ENCODE measurements at places on chromosomes 12 and 14. TPM values are rescaled to one million over a fixed set of nuclear protein-coding genes. Genes with fewer than 3 reads are reported as not detected.

DNA sequence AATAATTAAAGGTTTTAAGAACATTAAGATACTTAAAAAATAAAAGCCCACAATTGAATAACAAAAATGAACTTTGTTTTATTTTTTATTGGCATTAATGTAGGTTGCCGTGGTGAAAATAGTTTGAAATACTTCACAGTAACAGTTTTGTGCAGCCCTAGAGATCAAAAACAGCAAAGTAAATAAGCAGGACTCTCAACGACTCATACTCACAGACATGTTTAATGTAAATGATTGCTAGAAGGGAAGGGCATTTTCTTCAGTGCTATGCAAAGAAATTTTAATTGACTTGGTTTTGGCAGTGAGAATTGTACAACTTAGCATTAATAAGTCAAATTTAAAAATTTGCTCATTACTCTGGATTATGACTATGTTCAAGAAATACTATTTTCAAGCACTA, 16.0 kb downstream of the TRMT5 start:
- DNase-seq: no peak

- no peak for DNase-seq
These were observed 8.4 kb upstream of the HHIPL1 start for GRCh38 chr14:99636487-99636886.

GRCh38 chr14:101763941-101764709, 2.6 kb downstream of the PPP2R5C start:
- DNase-seq: no peak

GRCh38 chr12:132546647-132547046, 56.7 kb downstream of the FBRSL1 start:
- no peak for DNase-seq

DNA sequence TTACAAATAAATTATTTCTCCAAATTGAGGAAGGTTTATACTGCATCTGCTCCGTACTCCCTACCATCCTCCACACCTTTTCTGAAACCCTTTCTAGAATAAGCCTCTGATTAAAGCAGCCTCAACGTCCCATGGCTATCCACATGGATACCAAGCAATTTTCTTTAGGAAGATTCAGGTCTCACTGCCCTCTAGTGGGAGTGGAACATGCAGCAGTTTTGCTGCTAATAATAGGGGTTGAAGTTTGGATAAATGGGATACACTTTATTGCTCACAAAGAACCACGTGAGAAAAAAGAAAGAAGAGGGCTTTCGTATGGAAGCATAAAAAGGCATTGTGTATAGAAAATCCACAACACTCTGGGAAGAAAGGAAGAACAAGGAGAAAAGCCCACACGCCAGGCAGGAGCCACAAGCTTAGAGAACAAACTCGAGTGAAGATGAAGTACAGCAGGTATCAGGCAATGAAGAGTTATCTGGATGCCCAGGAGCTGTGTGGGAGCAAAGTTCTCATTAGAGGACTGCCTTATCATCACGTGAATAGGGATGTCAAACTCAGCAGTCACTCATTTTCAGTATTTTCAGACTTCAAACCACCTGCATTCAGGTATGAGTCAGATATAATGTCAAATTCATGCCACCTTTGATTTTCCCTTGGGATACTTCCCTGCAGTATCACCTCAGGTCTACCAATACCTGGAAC, 45.8 kb downstream of the CCER1 start:
- peak; percentile 53 for DNase-seq

- no peak for DNase-seq
These were observed 38.4 kb upstream of the MANSC4 start for GRCh38 chr12:27818401-27818918.

- peak; percentile 48 for DNase-seq
These were observed 155.1 kb downstream of the CEP83 start for GRCh38 chr12:94304566-94305061.

- no peak for DNase-seq
These were observed 100.3 kb downstream of the SAMD4A start for GRCh38 chr14:54667026-54667744.

DNA sequence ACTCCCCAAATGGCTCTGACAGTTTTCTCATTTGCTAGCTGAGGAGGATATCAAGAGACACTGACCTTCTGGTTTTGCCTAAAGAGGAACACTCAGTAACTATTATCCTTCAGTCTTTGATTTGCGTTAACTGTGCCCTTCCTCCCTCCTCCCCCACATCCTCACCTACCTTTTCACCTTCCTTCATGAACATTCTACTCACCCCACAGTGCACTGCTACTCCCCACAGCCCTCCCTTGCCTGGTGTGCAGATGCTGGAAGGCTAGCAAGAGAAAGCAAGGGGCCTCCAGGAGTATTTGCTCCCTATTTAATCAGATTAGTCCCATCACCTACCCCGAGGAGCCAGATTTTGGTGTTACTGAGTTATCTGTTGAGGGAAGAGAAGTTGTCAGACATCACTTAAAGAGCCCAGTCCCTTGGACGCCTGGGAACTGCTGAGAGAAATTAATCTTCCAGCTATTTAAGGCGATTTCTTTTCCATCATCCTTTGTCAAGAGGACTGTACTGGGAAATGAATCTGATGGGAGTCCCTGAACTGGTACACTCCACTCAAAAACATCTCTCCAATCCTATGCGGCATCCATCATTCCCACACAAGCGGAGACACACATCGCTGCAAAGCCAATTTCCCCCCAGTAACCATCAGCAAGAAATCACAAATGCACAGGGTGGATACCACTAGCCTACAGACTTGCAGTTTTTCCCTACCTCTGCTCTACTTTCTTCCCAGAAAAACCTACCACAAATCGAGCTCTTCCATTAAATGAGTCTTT, 11.5 kb downstream of the PSMB5 start:
- no peak for DNase-seq

- no peak for DNase-seq
These were observed 69.3 kb downstream of the COCH start for GRCh38 chr14:30943694-30944093.

- DNase-seq: no peak
These were observed 49.9 kb downstream of the FUT8 start for GRCh38 chr14:65462411-65462810.

GRCh38 chr12:10896854-10897253, 12.5 kb downstream of the TAS2R13 start:
- DNase-seq: no peak

- no peak for DNase-seq
These were observed 3.0 kb upstream of the KRT6A start for GRCh38 chr12:52496054-52496453.

DNA sequence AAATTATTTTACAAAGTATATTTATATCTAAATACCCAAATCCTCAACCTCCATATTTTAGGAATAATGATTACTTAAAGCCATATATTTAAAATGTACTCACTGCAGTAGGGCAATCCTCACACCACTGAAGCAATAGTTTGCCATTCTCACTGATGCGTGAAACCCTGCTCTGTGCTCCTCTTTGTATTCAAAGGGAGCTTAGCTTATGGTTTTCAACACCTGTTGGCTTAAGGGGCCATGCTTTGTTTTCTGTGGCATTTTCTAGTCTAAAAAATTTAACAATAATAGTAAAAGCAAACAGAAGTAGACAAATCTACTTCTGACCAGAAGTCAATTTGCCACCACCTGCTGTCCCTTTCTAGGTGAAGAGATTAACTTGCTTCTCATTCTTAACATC, 294.6 kb downstream of the FLRT2 start:
- no peak for DNase-seq

- no peak for DNase-seq
These were observed 22.7 kb downstream of the YY1 start for GRCh38 chr14:100261621-100262020.

GRCh38 chr14:106511006-106511799, 984.8 kb downstream of the TMEM121 start:
- DNase-seq: no peak

- DNase-seq: peak; percentile 84
These were observed 3.5 kb upstream of the NFE2 start for GRCh38 chr12:54304187-54304810.

GRCh38 chr14:90781876-90782275, 34.4 kb downstream of the TTC7B start:
- no peak for DNase-seq

GRCh38 chr14:94322648-94323570, at the start of gene SERPINA6:
TSS of gene SERPINA6 (minus strand) at chr14:94323336. CDS start at chr14:94314648, 8,688 bp downstream.
- peak; percentile 24 for DNase-seq

DNA sequence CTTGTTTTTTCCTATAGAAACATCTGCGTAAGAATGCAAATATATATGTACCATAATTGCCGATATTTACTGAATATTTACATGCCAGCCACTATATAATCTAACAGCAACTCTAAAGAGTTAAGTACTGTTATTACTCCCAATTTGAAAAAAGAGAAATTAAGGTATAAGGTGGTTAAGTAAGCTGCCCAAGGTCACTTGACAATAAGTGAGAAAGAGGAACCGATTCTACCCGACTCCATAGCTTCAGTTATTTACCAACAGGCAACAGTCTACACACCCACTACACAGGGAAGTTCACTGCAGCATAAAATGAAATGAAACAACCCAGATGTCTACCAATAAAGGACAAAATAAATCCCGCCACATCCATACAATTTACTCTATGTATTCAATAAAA, 1.1 kb downstream of the MIS18BP1 start:
- DNase-seq: peak; percentile 61

GRCh38 chr12:15719230-15719629, 70.0 kb downstream of the EPS8 start:
- DNase-seq: peak; percentile 38

- DNase-seq: no peak
These were observed 64.6 kb downstream of the RAD52 start for GRCh38 chr12:884746-885414.

- peak; percentile 59 for DNase-seq
These were observed 15.8 kb downstream of the SEL1L start for GRCh38 chr14:81517798-81518398.

Gene KLRB1
- not detected for total RNA-seq

Gene TAS2R42
- not detected for total RNA-seq

Gene ISM2
- total RNA-seq: under 0.01 TPM

Gene CARMIL3
- not detected for total RNA-seq

Gene ZNF268
- 19.6 TPM for total RNA-seq

Gene SLC38A4
- 11.0 TPM for total RNA-seq

Gene CYP46A1
- total RNA-seq: under 0.01 TPM

Gene LRP1-AS
- not detected for total RNA-seq

Gene RNF31
- total RNA-seq: 37.4 TPM

Gene JAG2
- 1.9 TPM for total RNA-seq

Gene KRT86
- total RNA-seq: under 0.01 TPM

Gene GPHN
- total RNA-seq: 9.1 TPM

Measured in fibroblast of villous mesenchyme (primary cell).